NCI-H2171 treated with DMSO at 0.1 percent for 48 hours (cell line): ENCODE measurements at places on chromosomes 3 and 15.

DNA sequence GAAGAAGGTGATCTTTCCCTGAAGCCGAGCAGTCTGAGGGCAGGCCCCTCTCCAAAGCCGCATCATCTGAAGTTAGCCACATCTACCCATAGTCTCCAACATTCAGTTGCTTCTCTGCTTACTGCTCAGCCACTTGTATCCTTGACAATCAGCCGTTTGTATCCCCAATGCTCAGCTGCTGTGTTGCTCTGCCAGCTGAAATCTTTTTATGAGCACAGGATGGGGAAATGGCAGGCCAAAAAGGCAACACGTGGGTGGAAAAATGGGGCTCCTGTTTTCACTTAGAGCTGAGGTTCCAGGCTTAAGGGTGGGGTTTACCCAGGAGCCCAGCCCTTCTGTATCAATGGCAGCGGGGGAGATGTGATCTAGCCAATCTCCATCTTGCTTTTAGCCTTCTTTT, 36.3 kb downstream of the METTL6 start:
- no peak for DNase-seq

- no peak for DNase-seq
Measured at GRCh38 chr3:23961066-23961465, 16.0 kb downstream of the NR1D2 start.

- no peak for DNase-seq
Measured at GRCh38 chr15:89116404-89116803, 28.1 kb downstream of the ABHD2 start.

DNA sequence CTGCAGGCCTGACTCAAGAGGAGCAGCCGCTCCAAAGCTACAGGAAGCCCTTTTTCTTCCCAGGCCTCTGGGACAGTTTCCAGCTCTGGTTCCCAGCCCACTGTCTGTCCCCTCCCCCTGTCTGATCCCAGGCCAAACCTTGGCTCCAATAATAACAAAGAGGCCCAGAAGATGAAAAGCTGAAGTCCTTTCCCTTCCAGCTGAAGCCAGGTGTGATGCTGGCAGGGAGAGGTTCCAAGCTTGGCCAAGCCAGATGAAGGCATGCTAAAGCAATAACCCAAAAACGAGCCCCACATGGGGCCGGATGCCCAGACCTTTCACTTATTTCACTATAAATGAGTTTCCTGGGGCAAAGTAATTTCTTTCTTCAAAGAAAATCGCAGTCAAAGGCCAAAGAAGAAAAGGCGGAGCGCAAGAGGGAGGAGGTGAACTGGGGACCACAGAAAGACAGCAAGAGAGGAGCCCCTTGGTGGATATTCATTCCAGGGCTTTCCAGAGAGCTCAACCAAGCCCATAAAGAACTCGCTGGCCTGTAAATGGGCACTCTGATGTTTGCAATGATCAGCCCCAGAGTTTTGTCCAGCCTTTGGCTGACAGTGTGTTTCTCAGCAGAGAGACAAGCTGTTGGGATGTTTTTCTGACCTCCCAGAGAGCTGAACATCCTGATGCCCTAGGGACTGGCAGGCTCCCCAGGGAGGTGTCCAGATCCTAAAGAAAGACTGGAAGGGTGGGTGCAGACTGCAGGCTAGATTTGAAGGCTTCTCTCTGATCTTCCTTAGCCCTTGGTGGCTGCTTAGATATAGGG, 157.6 kb downstream of the UACA start:
- no peak for DNase-seq

DNA sequence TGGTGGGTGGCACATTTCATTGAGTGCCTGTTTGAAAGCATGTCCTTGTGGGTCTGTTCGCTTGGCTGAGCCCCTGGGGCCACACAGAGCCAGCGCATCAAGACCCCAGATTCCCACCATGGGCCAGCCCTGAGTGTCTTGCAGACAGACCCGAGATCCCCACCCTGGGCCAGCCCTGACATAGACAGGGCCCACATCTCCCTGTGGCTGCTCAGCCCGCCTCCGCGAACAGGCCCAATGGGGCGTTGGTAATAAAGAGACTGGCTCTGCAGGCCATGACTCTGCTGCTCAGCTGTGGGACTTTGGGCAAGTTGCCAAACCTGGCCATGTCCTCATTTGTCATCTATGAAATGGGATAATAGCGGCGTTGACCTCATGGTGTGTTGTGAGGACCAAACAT, 22.6 kb downstream of the FAH start:
- DNase-seq, result no peak

GRCh38 chr3:122497425-122497824, 17.3 kb downstream of the KPNA1 start:
- DNase-seq, result no peak

DNA sequence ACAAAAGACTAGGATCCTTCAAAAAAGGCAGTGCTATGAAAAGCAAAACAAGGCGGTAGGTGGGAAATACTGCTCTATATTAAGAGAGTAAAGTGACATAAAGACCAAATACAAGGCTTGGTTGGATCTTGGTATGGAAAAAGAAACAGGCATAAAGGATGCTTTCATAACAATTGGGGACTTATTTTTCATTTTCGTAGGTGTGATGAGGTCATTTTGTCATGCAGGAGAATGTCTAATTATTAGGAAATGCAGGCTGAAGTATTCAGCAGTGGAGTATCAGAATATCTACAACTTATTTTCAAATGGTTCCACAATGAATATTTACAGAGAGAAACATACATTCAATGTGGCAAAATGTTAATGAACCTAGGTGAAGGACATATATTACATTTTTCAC, 9.0 kb downstream of the XPC start:
- DNase-seq, result no peak

DNA sequence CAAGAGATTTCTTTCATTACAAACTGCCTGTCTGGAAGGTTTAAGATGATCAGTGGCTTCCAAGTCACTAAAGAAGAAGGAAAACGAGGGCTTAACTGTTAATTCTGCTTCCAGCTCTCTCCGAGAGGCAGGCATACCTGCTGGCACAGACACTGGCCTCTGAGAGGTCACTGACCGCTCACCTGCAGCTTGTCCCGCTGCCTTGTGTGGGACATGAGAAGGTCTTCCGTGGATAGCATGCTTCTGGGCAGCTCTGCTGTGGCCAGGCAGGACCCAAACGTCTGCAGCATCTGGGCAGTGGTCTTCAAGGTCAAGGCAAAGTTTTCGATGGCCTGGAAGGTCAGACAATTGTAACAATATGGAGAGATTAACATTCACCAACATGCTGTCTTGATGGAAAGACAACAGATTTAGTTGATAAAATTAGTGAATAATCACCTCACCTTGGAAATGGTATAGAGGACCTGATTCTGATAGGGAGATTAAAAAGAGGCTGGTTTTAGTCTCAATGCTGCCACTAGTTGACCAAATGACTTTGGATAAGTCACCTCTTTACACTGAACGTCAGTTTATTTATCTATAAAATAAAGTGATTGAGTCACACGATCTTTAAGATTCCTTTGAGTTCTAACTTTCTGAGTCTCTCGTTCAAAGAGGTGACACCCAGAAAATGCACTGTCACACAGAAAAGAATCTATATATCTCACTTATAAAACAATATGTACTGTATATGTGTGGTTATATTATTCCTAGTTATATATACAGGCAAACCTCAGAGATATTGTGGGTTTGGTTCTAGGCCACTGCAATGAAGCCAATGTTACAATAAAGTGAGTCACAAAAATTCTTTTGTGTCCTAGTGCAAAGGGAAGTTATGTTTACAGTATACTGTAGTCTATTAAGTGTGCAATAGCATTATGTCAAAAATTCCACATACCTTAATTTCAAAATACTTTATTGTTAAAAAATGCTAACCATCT, 65.1 kb downstream of the B3GNT5 start:
- no peak for DNase-seq
